Epithelial cell of prostate (primary cell): ENCODE measurements at places on chromosomes 13 and 19.

GRCh38 chr13:64505336-64505910 is 2724.7 kb downstream of the PCDH9 start:
- DNase-seq: peak; percentile 45

GRCh38 chr19:34323433-34324204 is 41.4 kb upstream of the GPI start:
- no peak for DNase-seq

- peak; percentile 6 for DNase-seq
Measured at GRCh38 chr13:91133941-91134802, 213.3 kb upstream of the MIR17HG start.

DNA sequence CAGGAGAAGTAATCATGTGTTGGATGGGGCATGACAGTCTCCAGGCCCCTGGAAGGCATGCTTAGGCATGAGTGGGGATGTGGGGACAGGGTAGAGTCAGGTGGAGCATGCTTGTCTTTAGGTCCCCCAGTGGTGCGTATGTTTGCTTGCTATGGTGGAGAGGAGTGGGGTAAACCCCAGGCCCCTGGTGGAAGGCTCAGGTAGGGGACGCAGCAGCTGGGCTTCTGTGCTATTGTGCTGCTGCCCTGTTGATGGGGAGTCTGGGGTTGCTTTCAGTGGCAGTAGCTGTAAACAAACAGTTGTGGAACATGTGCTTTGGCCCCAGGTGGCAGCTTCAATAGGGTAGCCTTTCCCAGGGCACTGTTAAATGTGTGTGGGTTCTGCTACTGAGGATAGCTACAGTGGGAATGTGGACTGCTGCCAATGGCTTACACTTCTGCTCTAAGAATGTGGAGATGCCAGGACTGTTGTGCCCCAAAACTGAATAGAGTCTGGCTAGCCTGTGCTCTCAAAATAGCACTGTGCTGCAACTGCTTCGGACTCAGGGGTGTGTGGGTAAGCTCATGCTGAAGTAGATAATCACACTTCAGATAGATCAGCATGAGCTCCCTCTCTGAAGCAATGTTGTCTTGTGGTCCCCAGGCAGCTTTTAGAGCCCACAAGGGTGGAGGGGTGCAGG is 1257.3 kb downstream of the DIAPH3 start:
- no peak for DNase-seq

DNA sequence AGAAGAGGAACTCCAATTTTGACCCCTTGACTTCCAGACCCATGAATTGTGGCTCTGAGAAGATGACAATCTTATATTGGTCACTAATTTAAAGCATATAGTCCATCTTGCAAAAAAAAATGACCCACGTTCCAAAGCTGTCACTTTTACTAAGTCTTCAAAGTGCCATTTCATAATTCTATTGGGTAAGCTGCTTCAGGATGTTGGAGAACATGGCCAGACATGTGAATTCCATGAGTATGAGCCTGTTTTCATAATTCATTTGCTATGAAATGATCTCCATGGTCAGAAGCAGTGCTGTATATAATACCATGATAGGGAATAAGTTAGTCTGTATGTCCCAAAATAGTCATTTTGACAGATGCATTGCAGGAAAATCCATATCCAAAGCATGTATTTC is 1787.3 kb downstream of the SLITRK5 start:
- DNase-seq: peak; percentile 14

DNA sequence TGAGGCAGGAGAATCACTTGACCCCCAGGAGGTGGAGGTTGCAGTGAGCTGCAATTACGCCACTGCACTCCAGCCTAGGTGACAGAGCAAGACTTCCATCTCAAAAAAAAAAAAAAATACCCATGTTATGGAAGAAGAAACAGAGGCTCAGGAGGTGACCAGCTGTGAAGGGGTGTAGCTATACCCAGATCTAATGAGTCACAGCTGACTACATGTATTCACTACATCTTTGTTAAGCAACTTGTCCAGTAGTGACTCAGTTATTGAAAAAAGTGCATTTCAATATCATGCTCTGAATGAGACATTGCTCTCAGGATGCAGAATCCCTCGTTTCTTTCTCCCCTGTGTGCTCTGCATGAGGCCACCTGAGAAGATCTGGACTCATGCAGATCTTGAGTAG is 16.1 kb upstream of the SPART start:
- DNase-seq: peak; percentile 68

GRCh38 chr19:48836089-48837017 is at the start of gene HSD17B14:
Gene HSD17B14, minus strand, starts transcription at chr19:48836491. Its CDS starts 80 bp downstream, at chr19:48836411.
- DNase-seq: no peak

GRCh38 chr13:62014299-62014698 is 598.6 kb upstream of the PCDH20 start:
- no peak for DNase-seq

DNA sequence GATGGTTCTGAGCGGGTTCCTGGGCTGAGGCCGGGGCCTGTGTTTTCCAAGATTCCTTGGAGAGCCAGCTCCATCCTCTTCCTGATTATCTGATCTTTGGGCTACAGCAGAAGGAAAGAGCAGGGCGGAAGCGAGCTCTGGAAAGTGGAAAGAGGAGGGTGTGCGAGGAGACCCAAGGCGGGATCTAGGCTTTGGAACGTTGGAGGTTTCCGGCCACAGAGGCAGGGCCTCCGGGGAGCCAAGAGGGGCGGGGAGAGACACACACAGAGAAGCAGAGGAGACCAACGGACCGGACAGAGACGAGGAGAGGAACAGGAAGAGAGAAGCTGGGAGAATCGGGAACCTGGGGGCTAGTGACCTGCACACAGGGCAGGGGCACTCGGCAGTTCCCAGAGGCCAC is at the start of gene CLEC11A:
CLEC11A (plus strand) TSS at position 296 of the 400 bp plus-strand sequence. CDS start 162 bp downstream, outside the sequence.
- no peak for DNase-seq

DNA sequence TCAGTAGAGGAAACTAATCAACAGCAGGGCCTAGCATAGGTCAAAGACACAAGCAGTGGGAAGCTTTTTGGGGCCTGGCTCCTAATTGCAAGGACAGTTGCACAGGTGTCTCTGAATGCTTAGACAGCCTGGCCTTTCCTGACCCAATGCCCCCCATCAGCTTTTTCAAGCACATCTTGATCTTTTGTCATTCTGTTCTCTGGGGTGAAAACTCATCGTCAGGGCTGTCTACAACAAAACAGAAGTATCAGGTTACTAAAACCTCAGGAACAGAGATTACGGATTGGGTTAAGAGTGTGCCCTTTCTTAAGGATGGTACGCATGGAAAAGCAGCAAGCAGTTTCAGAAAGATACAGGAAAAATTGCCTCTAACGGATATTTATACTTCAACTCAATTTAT is 8.3 kb upstream of the ZNF254 start:
- DNase-seq: no peak

DNA sequence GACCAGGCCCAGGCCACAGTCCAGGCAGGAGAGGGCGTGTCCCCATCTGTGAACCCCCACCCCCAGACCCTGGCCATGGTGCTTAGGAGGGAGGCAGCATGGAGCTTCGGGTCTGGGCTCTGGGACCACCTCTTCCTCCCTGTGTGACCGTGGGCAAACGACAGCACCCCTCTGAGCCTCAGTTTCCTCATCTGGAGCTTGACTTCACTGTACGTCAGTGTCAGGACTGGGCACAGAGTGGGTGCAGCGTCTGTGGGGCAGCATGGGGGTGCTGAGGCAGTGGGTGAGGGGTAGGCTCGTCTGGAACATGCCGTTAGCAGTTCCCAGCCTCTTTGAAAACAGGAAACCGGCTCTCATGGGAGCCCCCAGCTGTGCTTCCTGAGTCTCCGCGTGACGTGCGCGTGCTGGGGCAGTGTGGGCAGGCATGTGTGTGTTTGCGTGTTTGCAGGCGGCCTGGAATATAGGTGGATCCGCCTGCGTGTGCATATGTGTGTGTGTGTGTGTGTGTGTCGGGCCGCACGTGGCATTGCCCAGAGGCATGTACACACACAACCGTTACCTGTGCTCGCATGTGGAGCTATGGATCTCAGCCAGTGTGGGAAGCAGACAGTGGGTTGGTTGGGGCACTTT is 15.8 kb downstream of the ARRDC2 start:
- DNase-seq: no peak

GRCh38 chr19:30349131-30349730 is 23.0 kb upstream of the ZNF536 start:
- no peak for DNase-seq

- DNase-seq: no peak
Measured at GRCh38 chr13:98144801-98145350, 2.0 kb downstream of the FARP1 start.

GRCh38 chr19:15701757-15702533 is 25.9 kb upstream of the OR10H2 start:
- DNase-seq: no peak

DNA sequence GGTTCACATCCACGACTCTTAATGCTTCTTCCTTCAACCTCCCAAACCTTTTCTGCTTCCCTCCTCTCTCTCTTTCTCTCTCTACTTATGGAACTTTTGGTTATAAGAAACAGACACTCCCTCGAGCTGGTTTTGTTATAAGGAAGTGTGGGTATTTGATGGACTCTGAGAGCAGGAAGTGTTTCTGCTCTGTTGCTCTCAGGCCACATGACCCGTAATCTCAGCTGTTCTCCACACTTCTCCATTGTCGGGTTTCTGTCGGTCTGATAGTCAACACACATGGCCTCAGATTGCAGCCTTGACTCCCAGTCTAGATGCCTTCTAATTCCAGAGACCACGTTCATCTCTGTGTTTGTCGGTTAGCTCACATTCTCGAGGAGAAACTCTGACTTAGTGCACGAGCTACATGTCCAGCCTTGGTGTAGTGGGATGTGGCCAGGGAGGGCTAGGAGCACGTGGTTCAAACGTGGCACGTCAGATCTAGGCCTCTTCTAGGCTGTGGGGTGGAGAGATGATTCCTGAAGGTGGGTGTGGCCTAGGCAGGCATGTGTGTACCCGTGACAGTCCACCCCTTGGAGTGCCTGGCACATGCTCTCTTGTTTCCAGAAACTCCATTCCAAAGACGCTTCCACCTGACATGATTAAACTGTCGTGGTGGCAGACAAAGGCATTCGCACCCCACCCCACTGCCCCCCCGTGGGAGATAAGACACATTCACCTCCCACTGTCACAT is 26.3 kb downstream of the CNFN start:
- DNase-seq: no peak

DNA sequence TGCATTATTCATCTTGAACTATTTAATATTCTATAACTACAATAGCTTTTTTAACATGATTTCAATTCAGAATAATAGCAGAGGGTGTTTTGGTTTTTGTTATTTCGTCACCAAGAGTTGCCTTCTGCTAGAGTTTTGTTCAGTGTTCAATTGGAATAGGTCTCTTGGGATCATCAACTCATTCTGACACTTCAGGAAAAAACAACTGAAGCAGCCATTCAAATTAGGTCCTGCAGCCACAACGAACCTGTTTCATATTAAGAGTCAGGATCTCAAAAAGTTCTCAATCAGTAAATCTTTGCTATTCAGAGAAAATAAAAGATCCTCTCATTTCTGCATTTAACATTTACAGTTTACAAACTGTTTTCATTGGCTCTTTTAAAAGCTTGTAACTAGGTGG is 2.4 kb upstream of the CHAMP1 start:
- no peak for DNase-seq

DNA sequence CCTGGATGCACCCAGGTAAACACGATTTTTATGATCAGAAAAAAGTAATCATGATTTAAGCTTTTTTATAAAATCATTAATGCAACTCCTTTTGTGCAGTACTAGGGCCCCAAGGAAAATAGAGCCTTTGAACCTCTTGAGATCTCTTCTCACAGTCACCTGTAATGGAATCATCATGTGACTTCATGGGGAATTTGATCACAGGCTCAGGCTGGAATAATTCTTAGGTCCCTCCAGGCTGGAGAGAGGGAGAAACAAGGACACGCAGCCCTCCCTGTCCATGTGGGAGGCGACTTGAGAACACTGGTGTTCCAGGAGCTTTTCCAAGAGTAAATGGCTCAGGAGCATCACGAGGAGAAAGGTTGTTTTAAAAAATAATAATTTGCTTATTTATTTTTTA is 156.1 kb downstream of the NUFIP1 start:
- DNase-seq: no peak
